NCI-H2029 treated with DMSO at 0.1 percent for 48 hours (cell line): ENCODE measurements at places on chromosomes 5 and 9.
A peak's percentile ranks its signal among the peaks of the same experiment; 100 is the strongest.

DNA sequence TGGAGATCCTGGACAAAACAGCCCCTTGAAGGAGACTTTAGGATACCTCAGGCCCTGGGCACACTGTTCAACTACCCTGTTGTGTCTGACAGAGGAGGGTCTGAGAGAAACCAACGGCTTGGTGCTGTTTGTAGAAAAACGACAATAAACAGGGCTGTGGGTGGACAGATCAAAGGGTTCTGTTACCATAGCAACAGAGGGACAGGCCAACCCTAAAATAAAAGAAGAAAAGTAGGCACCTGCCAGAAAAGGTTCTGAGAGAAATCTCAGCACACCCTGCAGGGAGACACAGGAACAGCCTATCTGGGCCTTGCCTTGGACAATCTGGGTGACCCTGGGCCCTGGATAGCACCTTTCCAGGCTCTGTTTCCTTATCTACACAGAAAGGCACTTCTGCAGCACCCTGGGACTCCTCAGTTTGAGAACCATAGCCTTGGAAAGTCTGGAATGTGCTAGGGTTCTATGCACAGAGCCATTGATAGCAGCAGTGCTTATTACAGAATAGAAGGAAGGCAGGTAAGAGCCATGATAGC is 104.8 kb upstream of the TBC1D2 start:
- DNase-seq: no peak

DNA sequence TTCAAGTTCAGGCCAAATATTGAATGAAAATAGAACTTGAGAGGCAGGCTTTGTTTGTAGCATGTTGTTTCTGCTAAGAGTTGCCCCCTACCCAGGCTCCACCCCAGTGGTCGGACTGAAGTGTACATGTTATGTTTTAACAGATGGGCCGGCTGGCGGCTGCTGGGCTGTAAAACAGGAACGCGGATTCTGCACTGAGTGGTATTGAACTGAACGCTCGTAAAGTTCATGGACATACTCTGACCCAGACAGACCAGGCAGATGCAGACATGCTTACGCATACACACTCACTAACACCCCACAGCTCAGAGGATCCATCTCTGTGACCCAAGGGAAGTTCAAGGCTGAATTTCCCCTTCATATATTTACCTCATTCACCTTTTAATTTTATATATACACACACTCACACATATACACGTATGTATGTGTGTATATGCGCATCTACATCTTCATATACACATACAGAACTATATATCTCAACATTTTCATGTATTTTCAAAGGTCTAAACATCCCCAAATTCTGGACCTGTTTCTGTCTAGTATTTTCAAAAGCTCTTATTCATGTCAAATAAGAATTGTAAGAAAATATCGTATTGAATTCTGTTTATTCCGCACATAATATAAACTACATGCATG is 1.4 kb downstream of the MARCHF3 start:
- DNase-seq: no peak

GRCh38 chr9:81384911-81385310 is 304.4 kb downstream of the TLE1 start:
- DNase-seq: no peak

DNA sequence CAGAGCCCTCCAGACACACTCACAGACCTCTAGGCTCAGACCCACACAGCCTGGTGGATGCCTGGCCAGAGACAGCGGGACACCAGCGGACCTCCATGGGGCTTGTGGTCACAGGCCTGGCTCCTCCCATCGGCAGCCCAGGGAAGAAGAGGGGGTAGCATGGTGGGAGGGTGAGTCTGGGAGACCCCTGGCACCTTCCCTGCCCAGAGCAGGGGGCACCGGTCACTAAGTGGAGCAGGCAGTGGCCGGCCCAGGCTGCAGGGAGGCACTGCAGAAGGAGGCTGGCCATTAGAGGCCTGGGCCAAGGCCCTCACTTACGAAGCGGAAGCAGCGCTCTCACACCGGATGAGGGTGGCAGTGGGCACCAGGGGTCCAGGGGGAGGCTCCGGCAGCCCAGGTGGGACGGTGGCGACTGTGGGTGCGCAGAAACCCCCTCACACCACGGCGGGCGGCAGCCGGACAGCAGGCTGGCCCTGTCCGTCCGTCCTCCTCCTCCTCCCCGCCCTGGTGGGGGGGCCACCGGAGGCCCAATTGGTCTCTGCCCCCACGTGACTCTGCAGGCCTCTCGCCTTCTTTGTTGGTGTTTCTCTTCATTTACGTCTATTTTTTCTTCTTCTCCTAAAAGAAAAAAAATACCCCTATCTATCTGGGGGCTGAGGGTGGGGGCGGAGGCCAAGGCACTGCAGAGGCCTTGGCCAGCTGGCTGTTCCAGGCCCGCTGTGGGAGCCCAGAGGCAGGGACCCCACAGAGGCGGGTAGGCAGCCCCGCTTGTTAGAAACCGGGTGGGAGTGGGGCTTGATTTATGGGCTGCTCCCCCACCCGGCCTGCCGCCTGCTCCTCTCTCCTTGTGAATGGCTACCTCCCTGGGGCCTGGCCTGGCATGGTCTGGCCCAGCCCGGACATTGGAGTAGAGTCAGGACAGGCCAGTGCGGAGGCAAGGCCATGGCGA is at the start of gene NR5A1:
TSS of gene NR5A1 (minus strand) at position 469 of the 949 bp plus-strand sequence. CDS start 4,004 bp downstream, outside the sequence.
- no peak for DNase-seq

DNA sequence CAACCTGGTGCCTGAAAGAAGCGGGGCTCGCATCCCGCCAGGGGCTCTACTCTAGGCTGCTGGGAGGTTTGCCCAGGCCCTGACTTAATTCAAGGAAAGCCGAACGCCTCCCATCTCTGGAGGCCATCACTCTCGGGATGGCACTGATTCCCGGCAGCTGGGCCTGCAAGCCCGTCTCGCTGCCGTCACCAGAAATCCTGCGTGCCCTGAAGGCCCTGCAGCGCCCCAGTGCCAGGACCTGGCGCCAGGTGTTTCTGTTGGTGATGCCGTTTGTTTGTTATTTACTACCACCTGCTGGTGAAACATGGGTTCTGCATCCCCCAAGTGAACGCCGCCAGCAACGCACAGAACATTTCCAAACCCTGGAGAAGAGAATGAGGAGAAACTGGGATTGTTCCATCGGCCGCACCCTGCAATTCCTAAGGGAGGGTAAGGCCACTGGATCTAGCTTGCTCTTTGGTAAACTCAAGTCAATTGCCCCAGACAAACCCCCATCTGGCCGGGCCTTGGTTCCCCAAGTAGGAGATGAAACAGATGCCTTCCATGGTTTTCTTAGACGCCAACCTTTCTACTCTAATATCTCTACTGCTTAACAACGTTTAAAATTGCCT is 77.9 kb downstream of the AK8 start:
- DNase-seq: peak; percentile 74

DNA sequence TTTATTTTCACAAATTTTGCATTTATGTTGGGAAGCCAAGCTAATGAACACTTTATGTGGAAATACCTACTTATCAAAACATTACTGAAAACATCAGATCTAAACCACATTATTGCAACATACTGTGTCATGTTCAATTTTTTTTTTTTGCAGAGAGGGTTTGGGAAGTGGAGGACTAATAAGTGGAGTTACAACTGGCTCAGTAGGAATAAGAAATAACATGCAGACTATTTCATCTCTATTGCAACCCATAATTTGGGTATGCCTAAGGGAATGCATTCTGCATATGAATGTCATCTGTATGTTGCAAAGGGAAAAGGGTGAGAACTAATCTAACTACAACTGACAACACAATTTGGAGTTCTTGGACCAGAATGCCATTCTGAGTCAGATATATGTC is 41.8 kb downstream of the APC start:
- no peak for DNase-seq

GRCh38 chr5:89816038-89816437 is 593.5 kb downstream of the CETN3 start:
- DNase-seq: no peak

DNA sequence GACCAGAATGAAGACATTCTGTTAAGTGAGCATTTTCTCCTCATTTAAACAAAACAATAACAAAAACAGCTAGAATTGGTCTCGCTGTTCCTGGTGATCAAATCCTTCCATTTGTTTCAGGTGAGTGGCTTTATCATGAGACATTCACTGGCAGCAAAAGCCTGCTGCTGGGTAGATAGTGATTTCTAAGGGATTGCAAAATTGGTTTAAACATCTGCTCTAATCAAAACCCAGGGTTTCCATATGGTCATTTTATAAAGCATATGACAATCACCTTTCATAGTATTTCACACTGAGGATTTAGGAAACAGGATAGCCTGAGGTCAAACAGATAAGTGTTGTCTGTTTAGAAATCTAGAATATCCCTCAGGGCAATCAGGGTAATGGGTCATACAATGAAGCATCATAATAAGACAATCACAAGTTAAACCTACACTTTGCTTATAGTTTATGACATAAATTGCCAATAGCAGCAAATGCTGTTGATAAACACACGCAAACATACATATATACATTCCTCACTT is 769.6 kb upstream of the C9orf72 start:
- no peak for DNase-seq

GRCh38 chr5:41270423-41271251 is 57.3 kb upstream of the C6 start:
- no peak for DNase-seq

- DNase-seq: no peak
Measured at GRCh38 chr5:58760222-58760621, 177.3 kb downstream of the RAB3C start.

DNA sequence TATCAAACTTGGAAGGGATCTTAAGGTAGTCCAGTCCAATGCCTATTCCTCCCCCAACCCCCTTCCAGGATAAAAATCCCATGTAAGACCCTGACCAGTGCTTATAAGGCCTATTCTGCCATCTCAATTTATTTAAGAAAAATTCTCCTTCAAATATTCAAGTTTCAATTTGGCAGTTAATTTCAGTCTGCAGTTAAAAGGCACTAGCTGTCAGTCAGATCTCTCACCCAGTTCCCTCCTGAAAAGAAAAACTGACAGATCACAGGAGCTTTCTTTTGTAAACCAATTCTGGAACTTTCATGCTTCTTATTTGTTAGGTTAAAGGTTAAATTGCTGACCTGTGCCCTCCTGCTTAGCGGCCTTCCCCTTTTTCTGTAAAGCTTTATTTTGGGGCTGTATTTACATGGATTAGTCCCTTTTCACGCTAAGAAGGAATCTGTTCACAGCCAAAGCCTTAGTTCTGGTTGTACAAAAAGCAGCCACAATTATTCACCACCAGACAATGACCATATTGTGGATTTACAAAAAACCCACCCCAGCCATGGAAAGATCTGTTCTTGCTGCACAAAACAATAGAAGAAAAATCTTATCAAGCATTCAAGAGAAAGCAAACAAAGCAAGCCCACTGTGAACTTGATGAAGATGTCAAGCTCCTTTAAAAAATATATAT is 68.7 kb downstream of the DENND1A start:
- DNase-seq: no peak

GRCh38 chr5:61609840-61610677 is 278.0 kb downstream of the ZSWIM6 start:
- DNase-seq: no peak

DNA sequence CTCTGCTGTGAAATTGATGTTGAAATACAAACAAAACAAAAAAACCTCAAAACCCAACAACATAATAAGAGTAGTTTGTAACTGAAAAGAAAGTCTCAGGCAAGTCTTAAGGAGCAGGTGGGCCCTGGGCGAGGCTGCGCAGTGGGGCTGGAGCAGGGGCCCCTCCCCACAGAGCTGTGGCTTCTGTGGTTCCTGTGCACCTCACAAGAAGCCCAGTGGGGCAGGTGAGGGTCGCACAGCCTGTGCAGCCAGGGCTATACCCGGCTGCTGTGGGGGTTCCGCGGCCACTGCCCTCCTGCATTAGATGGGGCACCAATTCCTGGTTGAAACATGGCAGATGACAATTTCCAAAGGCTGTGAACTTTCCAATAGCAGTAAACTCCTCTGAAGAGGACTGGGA is 75.3 kb downstream of the TRIO start:
- no peak for DNase-seq

DNA sequence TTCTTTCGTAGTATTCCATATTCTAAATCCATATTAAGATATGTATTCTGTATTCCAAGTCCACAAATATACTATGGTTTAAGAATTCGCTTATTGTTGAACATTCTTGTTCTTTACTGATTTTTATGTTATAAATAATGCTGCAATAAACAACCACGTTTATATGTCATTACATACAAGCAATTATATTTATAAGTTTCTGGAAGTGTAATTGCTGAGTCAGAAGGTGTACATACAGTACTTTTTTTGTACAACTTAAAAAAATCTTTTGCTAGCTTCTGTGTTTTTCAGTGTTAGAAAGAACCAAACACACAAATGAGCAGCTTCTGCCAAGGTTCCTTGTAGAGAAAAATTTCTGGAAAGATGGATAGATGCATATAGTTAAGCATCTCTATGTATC is 48.6 kb upstream of the TNFAIP8 start:
- DNase-seq: no peak

GRCh38 chr9:80231318-80232236 is 659.8 kb downstream of the TLE4 start:
- no peak for DNase-seq

GRCh38 chr9:137435980-137436760 is 5.0 kb downstream of the ENTPD8 start:
- no peak for DNase-seq

- no peak for DNase-seq
Measured at GRCh38 chr5:122849771-122850170, 4.4 kb downstream of the SNX24 start.

- no peak for DNase-seq
Measured at GRCh38 chr5:166505544-166505943, 1785.9 kb upstream of the WWC1 start.

- DNase-seq: no peak
Measured at GRCh38 chr9:101567725-101568350, 26.9 kb downstream of the PPP3R2 start.
